H9 (cell line): ENCODE measurements at places on chromosomes 3 and 15.

DNA sequence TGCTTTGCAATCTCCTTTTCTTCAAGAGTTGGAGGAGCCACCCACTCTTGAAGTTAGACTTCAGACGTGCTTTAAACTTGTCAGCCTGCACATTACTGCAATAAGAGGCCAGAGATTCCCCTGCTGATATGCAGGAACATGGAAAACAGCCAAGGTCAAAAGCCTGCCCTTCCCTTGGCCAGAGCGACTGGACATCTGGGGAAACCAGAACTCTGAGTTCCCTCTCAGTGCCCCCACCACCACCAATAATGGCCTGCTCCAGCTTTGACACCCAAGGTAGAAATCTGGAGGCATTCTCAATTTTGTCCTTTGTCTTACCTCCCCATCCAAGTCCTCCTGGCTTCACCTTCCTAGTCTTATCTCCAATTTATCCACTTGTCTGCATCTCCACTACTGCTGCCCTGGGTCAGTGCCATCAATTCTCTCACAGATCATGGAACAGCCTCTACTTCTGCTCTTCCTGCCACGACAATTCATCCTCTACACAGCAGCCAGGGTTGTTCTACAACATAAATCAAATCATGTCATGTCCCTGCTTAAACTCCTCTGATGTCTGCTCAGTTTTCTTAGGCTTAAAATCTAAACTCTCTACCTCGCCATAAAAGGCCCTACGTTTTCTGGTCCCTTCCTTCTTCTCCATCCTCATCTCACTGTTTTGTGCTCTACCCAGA lies 191.6 kb upstream of the WNT5A start:
- no peak for DNase-seq
- H3K27me3 ChIP-seq = no peaks in the 10 kb centered on the region
- no peak overlapping the region for H3K4me3 ChIP-seq

GRCh38 chr3:59143447-59143846 lies 93.6 kb upstream of the CFAP20DC start:
- no peak for DNase-seq
- no peaks in the 10 kb centered on the region for H3K27me3 ChIP-seq
- H3K36me3 ChIP-seq = peaks cover 3% of the 10 kb centered on the region; the same call in 2 of the 3 replicates
- no peaks in the 10 kb centered on the region for H3K4me1 ChIP-seq
- H3K27ac ChIP-seq = no peak overlapping the region

DNA sequence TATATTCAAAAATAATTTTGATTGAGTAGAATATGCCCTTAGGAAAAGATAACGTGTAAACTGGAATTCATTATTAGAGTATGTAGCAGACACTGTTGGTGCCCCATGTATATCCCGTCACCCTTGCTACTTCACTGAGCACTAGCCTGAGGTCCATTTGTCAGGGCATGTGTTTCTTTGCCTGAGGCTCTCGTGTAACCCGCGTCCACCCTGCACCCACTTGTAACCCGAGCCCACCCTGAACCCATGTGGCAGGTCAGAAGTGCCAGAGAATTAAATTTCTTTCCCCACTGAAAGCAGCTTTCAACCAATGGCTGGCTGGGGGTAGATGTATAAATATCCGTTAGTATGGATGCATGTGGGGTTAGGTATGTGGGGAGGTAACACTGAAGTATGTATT lies 474.2 kb upstream of the ZNF385D start:
- DNase-seq = no peak
- no peaks in the 10 kb centered on the region for H3K27me3 ChIP-seq
- H3K4me3 ChIP-seq = no peak overlapping the region
- no peaks in the 10 kb centered on the region for H3K4me1 ChIP-seq
- H3K36me3 ChIP-seq = no peaks in the 10 kb centered on the region

- peaks cover 3% of the 10 kb centered on the region; the same call in 1 of the 2 replicates for H3K4me1 ChIP-seq
- no peak overlapping the region for H3K27ac ChIP-seq
- peak overlapping the region; percentile 68 for H3K4me3 ChIP-seq
- peaks cover 3% of the 10 kb centered on the region; the same call in 1 of the 2 replicates for H3K27me3 ChIP-seq
Observed at GRCh38 chr15:74302821-74303359, 64.6 kb downstream of the CYP11A1 start.

GRCh38 chr3:156395961-156396710 lies 158.8 kb downstream of the SSR3 start:
- H3K27me3 ChIP-seq = no peaks in the 10 kb centered on the region
- no peaks in the 10 kb centered on the region for H3K4me1 ChIP-seq
- no peak overlapping the region for H3K4me3 ChIP-seq
